ENCODE measurements at places on chromosomes 7 and 10. TPM values are rescaled to one million over a fixed set of nuclear protein-coding genes. Genes with fewer than 3 reads are reported as not detected.

The FXYD4 gene
- not detected for total RNA-seq

The PTN gene
- total RNA-seq: 0.23 TPM

GRCh38 chr7:37208528-37208927 lies 240.1 kb downstream of the ELMO1 start:
- peak; percentile 73 for DNase-seq

- DNase-seq: no peak
Observed at GRCh38 chr7:132683896-132684690, 107.8 kb upstream of the PLXNA4 start.

DNA sequence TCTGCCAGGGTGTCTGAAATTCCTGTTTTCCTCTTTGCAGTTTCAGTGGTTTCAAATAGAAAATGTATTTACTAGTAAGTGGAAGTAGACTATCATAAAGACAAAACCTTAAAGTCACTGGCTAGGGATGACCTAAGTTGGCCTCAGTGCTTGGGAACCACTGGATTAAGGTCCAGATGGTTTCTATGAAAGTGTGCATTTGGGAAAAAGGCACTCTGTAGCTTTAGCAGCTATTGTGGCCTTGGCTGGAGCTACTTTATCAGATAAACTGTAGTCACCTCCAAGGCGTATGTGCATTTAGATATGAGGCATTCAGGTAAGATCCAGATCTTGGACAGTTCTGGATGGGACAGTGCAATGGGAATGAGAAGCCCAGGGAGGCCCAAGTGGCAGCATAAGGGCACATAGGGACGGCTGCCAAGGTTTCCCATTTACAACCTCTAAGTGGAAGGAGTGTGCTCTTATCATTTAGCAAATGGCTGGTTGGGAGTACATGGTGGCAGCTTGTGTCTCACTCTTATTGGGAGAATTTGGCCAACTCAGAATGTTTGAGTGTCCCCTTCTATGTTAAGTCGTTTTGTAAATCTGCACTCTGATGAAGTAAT lies 185.6 kb downstream of the LRMDA start:
- DNase-seq: no peak

- no peak for DNase-seq
Observed at GRCh38 chr10:74748468-74749031, 77.8 kb upstream of the KAT6B start.

GRCh38 chr7:67753891-67754290 lies 757.3 kb downstream of the TYW1 start:
- no peak for DNase-seq

DNA sequence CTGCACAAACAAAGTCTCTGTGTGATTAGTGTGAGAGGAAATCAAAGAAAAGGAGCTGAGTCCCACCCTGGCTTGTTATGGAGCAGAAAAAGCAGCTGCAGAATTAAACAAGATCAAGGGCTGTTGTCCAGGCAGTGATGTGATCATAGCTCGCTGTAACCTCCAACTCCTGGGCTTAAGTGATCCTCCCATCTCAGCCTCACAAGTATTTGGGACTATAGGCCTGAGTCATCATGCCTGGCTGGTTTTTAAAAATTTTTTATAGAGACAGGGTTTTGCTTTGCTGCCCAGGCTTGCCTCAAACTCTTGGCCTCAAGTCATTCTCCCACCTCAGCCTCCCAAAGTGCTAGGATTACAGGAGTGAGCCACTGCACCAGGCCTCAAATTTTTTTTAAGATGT lies 88.9 kb downstream of the IPMK start:
- DNase-seq: peak; percentile 4

- no peak for DNase-seq
Observed at GRCh38 chr10:74871595-74872382, 45.4 kb downstream of the KAT6B start.

Measured in SJCRH30 (cell line).